ENCODE measurements at places on chromosomes 6 and 20.

DNA sequence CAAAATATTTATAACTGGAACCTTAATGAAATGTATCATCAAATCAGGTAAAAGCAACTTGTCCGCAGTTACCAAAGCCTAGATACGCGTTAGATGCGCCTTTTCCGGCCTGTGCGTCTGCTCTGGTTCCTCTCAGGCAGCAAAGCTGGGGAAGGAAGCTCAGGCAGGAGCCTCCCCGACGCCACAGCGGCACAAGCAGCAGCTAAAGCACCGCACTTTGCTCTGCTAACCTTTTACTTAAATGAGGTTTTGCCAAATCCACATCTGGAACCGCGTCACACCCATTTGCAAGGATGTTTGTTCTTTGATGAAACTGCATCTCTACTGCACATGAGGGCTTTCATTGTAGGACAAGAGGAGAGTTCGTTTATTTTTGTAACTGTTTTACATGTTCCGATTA is 36.8 kb downstream of the THBS2 start:
- no peak for DNase-seq

DNA sequence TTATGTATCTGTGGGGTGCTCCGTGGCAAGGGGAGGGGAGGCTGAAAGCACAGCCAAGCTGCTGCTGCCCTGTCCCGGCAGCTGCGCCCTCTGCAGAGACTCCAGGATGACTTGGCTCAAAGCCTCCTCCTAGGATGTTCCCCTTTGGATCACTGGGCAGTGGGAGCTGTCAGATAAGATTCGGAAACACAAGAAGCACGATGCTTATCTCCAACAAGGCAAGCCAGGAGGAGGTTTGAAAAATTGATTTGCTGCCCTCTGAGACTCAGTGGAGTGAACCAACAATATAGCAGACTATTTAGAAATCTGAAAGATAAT is 776.4 kb downstream of the C6orf118 start:
- no peak for DNase-seq

DNA sequence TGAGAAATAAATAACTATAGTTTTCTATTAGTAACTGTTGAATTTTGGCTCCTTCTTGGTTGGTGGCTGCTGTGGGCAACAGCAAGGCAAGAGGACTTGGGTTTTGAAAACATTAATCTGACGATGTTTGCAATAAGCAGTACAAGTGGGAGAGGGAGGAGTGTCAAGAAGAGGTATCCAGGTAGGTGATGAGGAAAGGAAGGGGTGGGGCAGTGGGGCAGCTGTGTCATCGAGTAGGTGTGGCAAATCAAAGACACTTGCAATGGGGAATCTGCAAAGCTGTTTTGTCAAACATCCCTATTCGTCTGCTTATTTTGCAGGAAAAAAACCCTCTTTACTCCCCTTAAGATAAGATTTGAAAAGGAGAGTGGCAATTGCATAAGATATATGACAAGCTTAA is 171.9 kb upstream of the MAP3K7 start:
- DNase-seq: no peak

GRCh38 chr6:10854922-10855632 is 16.7 kb upstream of the MAK start:
- no peak for DNase-seq

- peak; percentile 36 for DNase-seq
Measured at GRCh38 chr20:23350904-23351838, 580 bp downstream of the NXT1 start.

- no peak for DNase-seq
Measured at GRCh38 chr20:15843777-15844176, 729.5 kb downstream of the KIF16B start.

DNA sequence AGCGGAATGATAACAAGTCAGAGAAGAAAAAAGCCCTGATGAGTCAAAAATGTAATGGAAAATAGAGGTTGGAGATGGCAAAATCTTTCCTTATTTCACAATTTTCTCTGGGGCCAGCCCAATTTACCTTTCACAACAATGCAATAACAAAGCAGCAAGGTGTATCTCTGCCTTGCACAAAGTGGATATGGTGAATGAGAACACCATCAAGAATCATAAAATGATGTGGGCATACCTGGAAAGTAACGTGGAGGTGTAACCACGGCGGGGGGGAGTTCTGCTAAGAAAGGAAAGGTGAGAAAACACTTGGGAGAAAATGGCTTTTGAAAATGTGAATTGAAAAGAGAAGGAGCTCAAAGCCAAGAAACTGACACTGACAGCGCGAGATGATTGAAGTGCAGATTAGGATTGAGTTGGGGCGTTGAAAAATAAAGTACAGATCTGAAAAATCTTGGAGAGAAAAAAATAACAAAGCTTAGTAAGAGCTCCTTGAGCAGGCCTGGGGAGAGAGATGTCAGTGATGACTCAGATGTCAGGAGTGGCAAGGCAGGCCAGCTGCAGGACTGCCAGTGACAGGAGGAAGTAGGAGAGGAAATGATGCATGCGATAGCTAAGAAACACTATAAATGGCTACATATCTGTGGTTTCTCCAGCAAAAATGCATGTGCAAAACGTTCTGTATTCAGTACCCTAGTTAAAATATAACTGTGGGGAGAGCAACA is 26.2 kb downstream of the ARHGAP18 start:
- DNase-seq: peak; percentile 34

DNA sequence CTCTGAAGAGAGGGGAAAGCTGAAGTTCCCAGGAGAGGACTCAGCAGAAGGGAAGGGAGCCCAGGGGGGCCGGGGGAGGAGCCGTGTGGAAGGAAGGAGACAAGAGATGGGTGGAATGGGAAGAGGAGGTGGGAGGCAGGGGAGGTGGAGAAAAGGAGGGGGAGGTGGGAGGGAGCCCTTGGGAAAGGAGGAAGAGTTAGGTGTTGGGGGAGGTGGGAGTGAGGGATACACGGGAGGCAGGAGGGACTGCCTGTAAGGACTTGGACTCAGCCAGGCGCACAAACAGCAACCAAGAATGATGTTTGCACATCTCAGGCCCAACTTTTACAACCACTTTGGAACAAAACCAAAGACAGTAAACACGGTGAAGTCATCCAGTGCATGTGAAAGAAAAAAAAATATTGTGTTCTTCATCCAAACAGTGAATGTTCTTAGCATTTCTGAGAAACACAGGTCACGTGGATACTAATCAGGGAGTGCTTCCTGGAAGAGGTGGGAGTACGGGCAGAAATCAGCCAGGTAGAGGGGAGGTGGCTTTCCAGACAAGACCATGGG is 17.4 kb upstream of the LSM14B start:
- DNase-seq: no peak

DNA sequence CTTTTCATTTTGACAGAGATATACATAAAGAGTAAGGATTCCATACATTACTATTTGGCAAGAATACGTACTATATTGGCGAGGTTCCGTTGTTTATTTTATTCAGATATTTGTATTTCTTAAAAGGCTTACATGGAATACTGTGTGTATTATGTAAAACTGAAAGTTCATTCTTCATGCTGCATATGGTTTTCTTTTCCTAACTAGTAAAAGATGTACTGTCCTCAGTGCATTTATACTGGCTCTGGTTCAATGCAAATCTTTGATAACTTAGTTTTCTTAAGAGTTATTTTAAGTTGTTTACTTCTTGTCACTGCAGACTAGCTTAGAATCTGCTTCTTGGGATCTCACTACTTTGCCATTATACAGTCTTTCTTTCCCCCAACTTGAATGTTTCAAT is 42.0 kb downstream of the ADGRB3 start:
- DNase-seq: no peak

DNA sequence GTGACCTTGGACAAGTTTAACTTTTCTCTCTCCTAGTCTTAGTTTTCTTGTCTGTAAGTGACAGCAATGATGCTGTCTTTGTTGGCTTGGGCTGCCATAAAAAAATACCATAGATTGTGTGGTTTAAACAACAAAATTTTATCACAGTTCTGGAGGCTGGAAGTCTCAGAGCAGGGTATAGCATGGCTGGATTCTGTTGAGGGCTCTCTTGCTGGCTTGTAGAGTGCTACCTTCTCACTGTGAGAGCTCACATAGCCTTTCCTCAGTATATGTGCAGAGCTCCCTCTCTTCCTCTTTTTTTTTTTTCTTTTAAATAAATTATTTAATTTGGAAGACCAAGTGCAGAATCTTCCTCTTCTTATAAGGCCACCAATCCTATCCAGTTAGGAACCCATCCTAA is 26.3 kb downstream of the HFE start:
- no peak for DNase-seq

GRCh38 chr6:33908025-33908424 is 104.2 kb upstream of the MLN start:
- DNase-seq: no peak

- DNase-seq: no peak
Measured at GRCh38 chr6:106799031-106799894, 169.9 kb downstream of the QRSL1 start.

DNA sequence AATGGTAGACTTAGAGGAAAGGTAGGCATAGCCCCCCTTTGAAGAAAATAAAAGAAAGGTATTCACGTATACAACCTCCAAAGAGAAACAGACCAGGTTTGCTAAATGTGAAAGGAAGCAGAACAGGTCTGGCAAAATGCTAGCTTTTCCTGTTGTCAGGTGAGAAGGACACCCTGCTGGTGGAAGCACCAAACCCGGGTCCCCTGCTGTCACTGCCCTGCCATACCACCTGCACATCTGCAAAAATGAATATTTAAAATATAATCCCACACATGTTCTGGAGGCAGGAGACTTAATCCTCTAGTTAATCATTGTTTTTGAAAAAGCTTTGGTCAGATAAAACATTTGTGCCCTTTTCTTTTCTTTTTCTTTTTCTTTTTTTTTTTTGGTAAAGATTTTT is 48.9 kb upstream of the OLIG3 start:
- no peak for DNase-seq

DNA sequence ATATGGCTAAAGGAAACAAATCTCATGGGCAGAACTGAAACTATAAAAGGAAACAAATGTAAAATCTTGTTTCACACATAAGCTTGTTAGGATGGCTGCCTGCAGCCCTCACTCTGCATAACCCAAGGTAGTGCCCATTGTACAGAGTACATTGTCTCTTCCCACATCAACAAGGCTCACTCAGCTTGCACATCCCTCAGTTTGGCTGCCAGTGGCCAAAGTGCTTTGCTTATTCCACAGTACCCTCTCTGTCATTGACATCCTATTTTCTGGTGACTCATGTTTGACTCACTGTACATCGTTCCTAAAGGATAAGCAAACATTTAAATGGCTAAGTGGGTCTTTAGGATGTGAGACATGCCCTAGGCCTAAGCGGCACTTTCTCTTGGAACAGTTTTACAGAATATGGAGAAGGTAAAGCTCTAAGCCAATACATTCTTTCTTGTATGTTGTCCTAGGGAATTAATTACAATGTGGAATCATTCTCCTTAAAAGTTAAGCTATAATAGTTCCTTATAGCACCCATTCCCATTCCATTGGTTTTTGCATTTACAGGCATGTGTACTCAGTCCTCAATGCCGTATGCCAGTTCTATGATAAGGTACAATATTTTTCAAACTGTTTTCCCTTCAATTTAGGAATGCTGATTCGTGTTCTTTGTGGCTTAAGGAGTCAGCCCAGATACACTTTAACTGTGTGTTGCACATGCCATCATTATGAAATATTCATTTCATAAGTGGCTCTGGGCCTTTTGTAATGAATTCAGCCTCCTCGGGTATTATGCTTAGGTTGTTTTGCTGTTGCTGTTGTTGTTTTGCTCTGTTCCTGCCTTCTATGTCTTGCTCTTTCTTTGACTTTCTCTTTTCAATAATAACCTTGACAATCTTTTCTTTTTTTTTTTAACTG is 5.5 kb downstream of the ANKEF1 start:
- no peak for DNase-seq

DNA sequence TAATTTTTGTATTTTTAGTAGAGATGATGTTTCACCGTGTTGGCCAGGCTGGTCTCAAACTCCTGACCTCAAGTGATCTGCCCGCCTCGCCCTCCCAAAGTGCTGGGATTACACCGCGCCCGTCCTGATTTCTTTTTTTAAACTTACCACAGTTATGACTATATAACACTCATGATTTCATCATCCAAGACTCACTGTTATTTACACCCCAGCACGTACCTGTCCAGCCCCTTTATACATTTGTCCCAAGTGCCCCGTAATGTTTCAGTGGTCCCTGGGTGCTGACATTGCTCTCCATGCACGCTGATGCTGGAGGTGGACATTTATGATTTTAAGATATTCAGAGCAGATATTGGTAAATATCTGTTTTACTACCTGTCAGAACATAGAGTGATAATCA is 219.9 kb upstream of the GMDS start:
- DNase-seq: no peak

GRCh38 chr6:35064290-35064689 is 76.8 kb downstream of the TCP11 start:
- no peak for DNase-seq

- no peak for DNase-seq
Measured at GRCh38 chr6:46288835-46289234, 118.1 kb upstream of the ENPP5 start.

GRCh38 chr6:16757332-16757731 is 3.9 kb downstream of the ATXN1 start:
- DNase-seq: no peak

- DNase-seq: no peak
Measured at GRCh38 chr6:55886185-55886836, 10.9 kb upstream of the BMP5 start.

GRCh38 chr6:143000811-143001210 is 55.8 kb upstream of the HIVEP2 start:
- no peak for DNase-seq

GRCh38 chr6:5729080-5729434 is 277.7 kb downstream of the NRN1 start:
- no peak for DNase-seq

DNA sequence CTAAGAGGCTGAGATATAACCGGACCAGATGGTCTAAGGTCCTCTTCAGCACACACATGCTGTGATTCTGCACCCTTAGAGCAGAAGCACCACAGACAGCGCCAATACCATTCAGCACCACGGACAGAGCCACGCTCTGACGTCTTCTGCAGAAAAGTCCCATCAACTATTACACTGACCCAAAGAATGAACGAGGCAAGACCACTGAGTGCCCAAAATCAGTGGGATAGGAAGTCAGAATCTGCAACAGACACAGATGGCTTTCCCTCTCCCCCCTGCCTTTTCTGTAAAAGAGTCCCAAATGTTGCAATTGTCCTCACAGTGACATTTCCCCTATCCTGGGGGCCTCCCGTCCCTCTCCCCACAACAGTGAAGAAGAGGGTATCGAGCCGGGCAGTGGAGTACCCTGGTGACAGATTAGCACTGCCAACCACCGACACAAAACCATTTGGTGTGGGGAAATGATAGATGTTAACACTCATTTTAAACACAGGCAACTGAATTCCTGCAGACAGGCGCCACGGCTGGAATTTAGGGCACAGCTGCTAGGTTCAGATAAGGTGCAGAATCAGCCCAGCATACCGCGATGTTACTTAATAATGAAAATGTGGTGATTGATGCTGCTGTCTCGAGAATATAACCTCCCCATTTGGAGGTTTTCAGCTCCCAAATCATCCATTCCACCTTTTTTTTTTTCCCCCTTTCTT is 66.6 kb upstream of the CTNNBL1 start:
- DNase-seq: peak; percentile 6

- DNase-seq: no peak
Measured at GRCh38 chr6:19028201-19028600, 641.1 kb downstream of the RNF144B start.

DNA sequence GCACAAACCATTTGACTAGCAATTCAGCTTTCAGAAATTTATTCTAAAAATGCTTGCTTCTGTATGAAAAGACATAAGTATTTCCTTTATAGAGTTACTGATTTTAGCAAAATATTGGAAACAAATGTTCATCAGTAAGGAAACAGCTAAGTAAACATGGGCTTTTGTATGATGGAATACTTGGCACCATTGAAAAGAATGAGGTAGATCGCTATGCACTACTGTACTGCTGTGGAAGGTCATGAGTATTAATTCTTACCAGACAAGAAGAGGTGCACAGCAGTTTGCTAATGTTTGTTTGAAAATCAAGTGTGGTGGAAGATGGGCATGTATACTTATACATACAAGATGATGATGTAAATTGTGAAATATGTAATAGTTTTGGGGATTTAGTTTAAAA is 73.0 kb downstream of the FARS2 start:
- DNase-seq: no peak
